Activated CD8-positive, alpha-beta memory T cell treated with anti-CD3 and anti-CD28 coated beads, Interleukin-2, amount 10 ng/mL, durations not matched to agents 7 days and 5 days (primary cell): ENCODE measurements at places on chromosomes 16 and 17.

DNA sequence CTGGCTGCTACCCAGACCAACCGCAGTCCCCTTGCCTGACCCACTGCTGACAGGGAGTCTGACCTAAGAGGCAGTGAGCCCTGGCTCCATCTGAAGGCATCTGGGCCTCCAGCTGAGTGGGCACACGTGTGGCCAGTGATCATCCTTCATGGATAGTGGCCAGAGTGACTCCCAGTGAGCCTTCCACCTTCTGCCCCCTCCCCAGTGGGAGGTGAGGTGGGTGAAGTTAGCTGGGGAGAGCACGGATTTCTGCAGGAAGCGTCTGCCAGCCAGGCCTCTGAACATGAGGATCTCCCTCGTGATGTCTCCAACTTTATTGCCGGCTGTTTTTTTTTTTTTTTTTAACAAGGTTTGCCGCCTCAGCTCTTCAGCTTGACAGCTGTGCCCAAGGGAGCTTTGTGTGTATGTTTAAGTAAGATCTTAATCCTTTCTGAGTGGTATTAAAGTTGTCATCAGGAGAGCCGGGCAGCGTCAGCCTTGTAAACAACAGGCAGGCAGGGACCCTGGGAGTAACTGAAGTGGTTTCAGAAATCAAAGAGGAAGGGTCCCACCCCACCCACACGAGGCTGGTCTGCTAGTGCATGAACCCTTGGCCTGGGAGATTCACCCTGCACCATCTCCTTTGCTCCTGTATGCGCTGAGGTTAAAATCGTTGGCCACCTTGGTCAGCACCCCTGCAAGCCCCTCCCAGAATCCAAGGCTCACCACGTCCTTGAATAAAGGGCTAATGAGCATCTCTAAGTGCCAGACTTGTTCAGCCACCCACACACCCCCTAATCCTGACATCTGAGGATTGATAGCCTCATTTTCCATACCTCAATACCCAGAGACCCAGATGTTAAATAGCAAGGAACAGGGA is 33.3 kb downstream of the RHBDL3 start:
- no peak overlapping the region for H3K27ac ChIP-seq
- no peak overlapping the region for H3K4me3 ChIP-seq
- H3K27me3 ChIP-seq = peaks cover 4% of the 10 kb centered on the region
- DNase-seq = no peak

DNA sequence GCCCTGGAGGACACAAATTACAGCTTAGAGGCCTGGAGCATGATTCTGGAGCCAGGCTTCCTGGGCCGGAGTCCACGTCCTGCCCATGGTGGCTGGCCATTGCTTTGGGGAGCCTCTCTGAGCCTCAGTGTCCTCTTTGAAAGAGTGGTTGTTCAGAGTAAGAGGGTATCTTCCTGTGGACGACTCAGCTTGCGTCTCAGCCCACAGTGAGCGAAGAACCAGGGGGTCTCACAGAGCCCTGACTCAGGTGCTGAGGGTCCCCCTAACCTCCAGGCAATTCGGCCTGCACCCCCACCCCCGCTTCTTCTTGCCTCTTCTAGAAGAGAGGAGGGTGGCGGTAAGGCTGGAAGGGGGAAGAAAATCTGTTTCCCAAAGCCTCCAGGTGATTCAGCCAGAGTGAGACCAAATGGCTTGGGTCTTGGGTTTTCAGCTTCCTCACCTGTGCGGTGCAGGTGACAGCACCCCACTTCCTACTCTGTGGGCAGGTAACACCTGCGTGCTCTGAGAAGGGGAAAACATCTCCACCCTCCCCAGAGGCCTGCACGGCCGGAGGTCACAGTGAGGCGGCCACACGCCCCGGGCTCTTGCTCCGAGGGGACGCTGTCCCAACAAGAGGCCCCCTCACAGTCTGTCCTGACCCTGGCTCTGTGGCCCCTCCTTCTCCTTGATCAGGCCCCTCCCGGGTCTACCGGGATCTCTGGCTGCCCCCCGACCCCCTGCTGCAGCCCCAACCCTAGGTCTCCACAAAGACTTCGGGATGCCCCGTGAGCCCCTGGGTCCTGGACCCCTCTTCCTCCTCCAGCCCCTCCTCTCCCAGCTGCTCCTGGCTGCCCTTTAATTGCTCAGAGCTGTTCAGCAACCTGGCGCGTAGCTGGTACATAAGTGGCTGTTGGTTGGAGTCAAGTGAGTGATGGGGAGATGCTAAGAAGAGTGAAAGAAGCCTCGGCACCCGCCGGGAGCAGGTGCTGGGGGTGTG is 119.2 kb downstream of the METRNL start:
- H3K4me3 ChIP-seq = peak overlapping the region; percentile 74
- no peaks in the 10 kb centered on the region for H3K36me3 ChIP-seq
- H3K27ac ChIP-seq = peak overlapping the region; percentile 100
- H3K4me1 ChIP-seq = peaks cover 75% of the 10 kb centered on the region
- DNase-seq = no peak

- no peak for DNase-seq
- no peaks in the 10 kb centered on the region for H3K4me1 ChIP-seq
- peaks cover 2% of the 10 kb centered on the region for H3K27me3 ChIP-seq
- no peak overlapping the region for H3K27ac ChIP-seq
- no peaks in the 10 kb centered on the region for H3K36me3 ChIP-seq
Observed at GRCh38 chr16:30838876-30839471, 52.0 kb upstream of the ZNF629 start.

- H3K27me3 ChIP-seq = peaks cover 43% of the 10 kb centered on the region
- no peak overlapping the region for H3K4me3 ChIP-seq
- H3K4me1 ChIP-seq = no peaks in the 10 kb centered on the region
Observed at GRCh38 chr16:77433146-77433545, 1.7 kb downstream of the ADAMTS18 start.

DNA sequence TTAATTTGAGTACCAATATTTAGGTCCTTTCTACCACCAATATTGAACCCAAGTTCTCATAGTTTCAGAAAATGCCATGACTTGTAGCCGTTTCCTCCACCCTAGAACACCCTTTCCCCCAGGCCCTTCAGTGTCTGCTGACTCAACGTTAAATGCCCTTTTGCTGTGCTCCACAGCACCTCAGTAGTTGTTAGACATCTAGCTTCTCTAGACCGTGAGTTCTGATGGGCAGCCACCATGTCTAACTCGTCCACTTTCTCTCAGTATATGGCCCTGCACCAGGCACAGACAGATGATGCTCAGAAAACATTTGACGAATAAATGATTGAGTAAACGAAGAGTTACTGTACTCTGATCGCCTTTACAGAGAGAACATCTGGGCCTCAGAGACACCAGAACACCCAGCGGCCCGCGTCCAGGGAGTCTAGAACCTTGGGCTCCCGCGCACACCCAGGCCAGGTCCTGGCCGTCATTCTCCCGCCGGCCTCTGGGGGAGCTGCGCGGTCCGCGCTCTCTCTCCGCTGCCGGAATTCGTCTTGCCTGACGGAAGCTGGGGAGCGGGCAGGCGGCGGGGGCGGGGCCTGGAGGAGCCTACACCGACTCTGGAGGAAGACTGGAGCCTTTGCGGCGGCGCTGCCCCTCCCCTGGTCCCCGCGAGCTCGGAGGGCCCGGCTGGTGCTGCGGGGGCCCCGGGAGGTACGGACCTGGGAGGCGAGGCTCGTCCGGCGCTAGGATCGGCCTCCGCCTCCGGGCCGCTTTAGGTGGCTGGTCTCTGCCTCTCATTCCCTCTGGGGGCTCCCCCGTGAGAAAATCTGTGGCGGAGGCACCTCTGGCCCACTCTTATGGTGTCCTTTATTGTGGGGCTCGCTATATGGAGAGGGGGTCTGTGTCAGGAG is at the start of gene NKIRAS2:
Gene NKIRAS2 (plus strand): TSS at position 582 of the 896 bp plus-strand sequence. CDS start 1,488 bp downstream, outside the sequence.
- peaks cover 57% of the 10 kb centered on the region for H3K4me1 ChIP-seq
- no peaks in the 10 kb centered on the region for H3K27me3 ChIP-seq
- DNase-seq = peak; percentile 95
- H3K36me3 ChIP-seq = peaks cover 18% of the 10 kb centered on the region

- H3K4me1 ChIP-seq = no peaks in the 10 kb centered on the region
- H3K27ac ChIP-seq = no peak overlapping the region
- no peak for DNase-seq
Observed at GRCh38 chr16:89138843-89139520, 32.6 kb upstream of the CDH15 start.

- peaks cover 16% of the 10 kb centered on the region for H3K4me1 ChIP-seq
- H3K27ac ChIP-seq = no peak overlapping the region
- peaks cover 7% of the 10 kb centered on the region for H3K36me3 ChIP-seq
- peaks cover 80% of the 10 kb centered on the region for H3K27me3 ChIP-seq
Observed at GRCh38 chr16:86505185-86505898, 5.0 kb upstream of the FOXF1 start.

DNA sequence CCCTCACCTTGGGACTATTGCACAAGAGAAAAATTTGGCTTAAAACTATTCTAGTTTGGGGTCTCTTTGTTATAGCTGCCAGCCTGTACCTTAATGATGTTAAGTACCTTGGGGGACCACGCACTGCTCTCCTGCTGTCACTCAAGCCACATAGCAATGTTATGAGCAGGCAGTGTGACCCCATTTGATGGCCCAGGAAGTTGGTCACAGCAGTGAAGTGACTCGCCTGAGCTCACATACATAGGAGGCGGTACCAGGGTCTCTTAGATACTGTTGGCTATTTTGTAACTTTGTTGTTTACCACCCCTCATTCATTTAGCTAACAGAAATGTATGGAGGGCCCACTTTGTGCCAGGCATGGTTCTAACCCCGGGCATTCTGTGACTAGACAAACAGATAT is 16.4 kb downstream of the KCNG4 start:
- H3K4me1 ChIP-seq = no peaks in the 10 kb centered on the region
- no peak for DNase-seq
- H3K27me3 ChIP-seq = peaks cover 8% of the 10 kb centered on the region
